ENCODE measurements at places on chromosomes 5 and 9. TPM values are rescaled to one million over a fixed set of nuclear protein-coding genes. Genes with fewer than 3 reads are reported as not detected.

- peak; percentile 83 for DNase-seq
These were observed 18.7 kb downstream of the ROPN1L start for GRCh38 chr5:10460252-10460906.

Gene SLC6A19
- not detected for total RNA-seq

GRCh38 chr9:71479621-71480020 is 288.7 kb downstream of the CEMIP2 start:
- DNase-seq: no peak

Gene TMC1
- 0.13 TPM for total RNA-seq

DNA sequence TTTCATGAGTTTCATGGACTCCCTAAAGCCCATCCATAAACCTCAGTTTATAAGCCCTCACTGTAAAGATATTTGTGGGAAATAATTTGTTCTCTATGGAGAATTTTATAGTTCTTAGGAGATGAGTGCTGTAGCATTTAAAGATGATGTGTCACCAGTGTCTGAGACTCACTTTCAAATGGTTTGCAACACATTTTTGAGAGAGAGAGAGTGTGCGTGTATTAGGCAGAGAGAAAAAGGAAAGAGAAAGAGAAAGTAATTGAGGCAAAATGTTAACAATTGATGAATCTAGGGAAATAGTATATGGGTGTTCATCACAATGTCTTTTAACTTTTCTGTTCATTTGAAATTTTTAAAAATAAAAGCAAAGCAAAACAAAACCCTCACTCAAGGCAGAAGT is 479.0 kb downstream of the ZSWIM6 start:
- no peak for DNase-seq

DNA sequence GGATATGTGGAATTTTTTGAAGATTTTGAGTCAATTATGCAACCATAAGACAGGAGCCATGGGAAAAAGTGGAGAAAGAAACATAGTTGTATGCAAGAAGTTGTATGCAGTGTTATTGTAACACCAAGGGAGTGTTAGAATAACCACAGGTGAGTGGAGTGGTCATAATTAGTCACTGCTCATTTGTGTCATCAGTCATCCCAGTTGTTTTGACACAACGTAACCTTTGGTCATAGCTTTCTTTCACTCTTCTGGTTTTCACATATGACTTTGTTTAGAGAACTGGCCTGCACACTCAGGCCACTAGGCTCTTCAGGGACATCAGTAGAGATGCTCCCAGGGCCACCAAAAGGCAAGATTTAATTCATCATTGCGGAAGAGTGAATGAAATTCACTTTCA is 158.7 kb upstream of the HMHB1 start:
- DNase-seq: no peak

DNA sequence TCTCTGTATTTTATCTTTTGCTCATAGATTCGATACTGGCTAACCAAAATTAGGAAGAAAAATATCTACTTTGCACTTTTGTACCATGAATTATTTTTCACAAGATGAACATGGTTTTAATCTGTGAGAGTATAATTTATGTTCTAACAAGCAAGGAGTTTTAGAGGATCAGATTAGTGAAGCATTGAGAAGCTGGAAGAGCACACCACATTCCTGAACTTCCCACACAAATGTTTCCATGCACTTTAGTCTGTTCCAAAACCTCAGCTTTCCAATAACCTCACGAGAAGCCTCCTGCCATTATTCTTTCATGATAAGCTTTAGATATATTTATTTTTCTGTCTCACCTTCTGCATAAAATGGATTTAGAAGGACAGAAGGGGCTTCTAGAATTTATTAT is 98.7 kb upstream of the MPDZ start:
- DNase-seq: no peak

- DNase-seq: no peak
These were observed 4.4 kb downstream of the IL31RA start for GRCh38 chr5:55855509-55855908.

GRCh38 chr5:180214870-180215770 is 6.1 kb upstream of the RASGEF1C start:
- DNase-seq: no peak

DNA sequence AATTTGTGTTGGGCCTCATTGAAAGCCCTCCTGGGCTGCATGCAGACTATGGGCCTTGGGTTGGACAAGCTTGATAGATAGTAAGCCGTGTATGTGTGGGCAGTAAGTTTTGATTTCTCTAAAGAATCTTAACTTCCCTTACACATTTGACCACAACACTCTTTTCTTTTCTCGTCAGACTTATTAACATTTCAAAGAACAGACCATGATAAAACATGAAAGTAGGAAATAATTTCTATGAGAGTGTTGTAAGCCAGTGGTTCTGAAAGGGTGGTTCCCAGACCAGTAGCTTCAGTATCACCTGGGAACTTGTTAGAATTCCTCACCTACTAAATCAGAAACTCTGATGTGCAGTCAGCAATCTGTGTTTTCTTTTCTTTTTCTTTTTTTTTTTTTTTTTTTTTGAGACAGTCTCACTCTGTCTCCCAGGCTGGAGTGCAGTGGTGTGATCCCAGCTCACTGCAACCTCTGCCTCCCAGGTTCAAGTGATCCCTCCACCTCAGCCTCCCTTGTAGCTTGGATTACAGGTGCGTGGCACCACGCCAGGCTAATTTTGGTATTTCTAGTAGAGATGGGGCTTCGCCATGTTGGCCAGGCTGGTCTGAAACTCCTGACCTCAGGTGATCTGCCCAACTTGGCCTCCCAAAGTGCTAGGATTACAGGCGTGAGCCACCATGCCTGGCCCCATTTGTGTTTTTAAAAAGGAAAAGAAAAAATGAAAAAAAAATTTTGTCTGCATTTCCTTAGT is 20.0 kb upstream of the GCNT1 start:
- no peak for DNase-seq

GRCh38 chr9:22033012-22033630 is 24.0 kb upstream of the CDKN2B start:
- DNase-seq: no peak

Gene REEP2
- 1.4 TPM for total RNA-seq

Gene PCDHGB7
- 9.5 TPM for total RNA-seq

Gene TUSC1
- total RNA-seq: 33.5 TPM

GRCh38 chr5:84478603-84479002 is 93.9 kb upstream of the EDIL3 start:
- no peak for DNase-seq

Gene OBP2B
- total RNA-seq: 13.0 TPM

Gene CDH6
- 1.0 TPM for total RNA-seq

Gene TMEM215
- not detected for total RNA-seq

DNA sequence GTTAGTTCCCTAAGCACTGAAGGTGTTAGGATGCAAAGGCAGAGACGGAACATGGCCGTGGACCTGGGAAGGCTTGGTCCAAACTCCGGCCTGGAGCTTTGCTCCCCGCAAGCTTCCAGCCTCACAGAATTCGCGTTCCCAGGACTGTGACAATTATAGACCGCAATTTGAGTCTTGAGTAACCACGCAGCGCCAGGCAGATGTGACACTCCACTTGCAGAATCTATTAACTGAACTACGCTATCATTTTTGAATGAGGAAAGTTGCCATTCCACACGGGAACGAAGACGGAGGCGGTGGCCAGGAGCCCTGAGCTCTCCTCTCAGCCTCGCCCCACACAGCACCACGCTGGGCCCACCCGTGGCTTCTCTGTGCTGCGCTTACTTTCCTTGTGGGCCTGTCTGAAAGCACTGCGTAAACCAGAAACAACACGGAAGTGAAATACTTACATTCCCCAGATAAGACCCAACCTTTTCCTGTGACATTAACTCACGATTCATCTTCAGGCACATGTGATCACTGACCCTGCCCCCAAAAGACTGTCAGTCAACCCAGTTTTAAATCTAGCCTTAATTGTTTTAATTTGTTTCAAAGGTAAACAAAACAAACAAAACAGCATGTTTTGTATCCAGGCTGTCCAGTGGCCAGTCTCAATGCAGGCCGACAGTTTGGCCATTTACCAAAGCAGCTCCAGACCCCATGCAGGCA is 16.1 kb upstream of the COL5A1 start:
- DNase-seq: no peak

Gene CRB2
- total RNA-seq: not detected

DNA sequence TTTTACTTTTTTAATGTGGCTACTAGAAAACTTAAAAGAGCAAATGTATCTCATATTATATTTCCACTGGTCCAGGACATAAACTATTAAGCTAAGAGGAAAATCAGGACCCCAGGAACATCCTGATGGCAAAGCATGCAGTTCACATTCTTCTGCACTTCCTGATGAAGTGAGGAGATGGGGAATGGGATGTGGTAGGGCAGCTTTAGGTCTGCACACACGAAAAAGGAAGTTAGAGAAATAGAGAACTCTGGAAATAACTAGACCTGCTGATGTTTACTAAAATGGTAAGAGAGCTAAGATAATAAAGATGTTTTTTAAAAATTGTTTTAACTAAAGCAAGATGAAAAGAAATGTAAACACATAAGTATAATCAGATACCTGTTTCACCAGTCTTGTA is 39.7 kb upstream of the NIPBL start:
- DNase-seq: no peak

Gene CDX1
- total RNA-seq: not detected

DNA sequence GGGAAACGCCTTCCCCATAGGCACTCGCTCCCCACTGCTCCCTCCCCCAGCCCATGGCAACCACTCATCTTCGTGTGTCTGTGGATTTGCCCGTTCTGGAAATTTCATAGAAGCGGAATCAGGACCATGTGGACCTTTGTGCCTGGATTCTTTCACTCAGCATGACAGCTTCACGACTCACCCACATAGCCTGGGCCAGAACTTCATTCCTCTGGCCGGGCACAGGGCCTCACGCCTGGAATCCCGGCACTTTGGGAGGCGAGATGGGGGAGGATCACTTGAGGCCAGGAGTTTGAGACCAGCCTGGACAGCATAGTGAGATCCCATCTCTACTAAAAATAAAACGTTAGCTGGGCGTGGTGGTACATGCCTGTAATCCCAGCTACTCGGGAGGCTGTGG is 12.1 kb upstream of the DIPK1B start:
- no peak for DNase-seq

GRCh38 chr5:163612358-163613149 is 107.1 kb downstream of the MAT2B start:
- DNase-seq: no peak

DNA sequence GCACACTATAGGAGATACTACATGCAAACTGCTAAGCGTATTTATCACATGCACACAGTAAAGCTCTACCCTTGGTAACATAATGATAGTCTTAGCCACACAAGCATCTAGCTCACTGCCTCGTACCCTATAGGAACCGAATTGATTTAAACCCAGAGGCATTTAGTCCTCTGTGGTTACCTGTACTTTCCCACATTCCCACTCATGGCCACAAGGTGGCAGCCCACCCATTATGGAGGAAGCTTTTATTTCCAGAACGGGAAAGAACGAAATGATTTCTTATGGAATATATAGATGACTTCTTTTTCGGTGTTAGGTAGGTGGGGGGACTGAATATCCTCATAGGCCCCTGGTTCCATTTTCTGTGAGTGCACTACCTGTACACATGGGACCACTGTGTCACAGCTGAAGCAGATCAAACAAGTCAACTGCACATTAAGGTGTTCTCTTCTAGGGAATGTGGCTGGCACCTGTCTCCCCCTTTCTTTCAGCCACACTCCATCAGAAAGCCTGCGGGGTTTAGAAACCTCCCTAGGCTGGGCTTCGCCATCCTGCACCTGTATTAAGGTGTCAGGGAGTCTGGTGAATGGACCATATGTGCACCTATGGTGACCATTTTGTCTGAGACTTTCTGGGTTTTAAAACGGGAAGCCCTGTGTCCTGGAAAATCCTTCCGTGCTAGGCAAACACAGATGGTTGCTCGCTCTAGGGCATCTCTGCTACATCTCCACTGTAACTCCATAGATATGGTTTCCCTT is 313.2 kb downstream of the SLIT3 start:
- peak; percentile 63 for DNase-seq

DNA sequence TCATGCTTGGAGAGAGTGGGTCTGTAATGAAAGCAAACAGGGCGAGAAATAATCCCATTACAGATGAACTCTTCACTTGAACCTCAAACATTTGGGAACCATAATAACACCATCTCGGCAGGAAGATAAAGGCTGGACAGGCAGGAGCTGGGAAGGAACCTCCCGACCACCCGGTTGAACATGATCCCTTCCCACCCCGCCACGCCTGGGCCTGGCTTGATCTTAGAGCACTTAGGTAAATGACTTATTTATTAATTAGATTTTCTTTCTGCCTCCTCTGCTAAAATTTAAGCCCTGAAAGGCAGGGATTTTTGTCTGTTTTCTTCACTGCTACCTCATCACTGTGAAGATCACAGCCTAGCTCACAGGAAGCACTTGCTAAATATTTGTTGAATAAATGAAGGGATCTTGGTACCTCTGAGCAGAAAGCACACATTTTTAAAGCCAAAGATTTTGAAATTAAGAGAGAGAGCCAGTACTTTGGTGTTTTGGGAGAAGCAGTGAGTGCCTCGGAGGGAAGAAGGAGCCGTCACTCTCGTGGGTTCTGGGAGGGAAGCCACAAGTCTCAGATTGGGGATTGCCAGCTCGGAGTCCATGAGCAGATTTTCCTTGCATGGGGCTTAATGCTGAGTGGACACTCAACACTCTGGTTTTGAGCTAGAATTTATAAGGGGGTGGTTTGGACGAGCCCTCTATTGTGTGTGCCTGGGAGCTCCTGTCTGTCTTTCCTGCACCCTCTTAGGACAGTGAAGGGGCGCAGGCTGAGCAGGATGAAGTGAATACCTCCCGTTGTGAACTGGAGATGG is 133.3 kb downstream of the MACROH2A1 start:
- no peak for DNase-seq

DNA sequence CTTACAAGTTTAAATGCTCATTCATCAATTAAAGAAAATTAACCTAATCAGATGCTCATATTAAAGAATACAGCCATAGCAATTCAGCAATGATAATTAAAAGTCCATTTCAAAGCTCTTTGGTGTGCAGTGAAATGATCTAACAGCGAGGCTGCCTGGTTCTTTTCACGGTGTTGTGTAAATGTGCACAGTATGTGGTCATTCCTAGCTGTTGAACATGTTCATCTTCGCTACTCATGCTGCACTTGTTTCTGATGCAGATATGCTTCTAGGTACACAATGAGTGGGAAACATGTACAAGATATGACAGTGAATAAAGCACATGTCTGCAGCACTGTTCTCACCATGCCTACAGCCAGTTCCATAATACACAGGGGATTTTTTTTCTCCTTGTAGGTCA is 163.5 kb downstream of the NR2F1-AS1 start:
- DNase-seq: no peak

DNA sequence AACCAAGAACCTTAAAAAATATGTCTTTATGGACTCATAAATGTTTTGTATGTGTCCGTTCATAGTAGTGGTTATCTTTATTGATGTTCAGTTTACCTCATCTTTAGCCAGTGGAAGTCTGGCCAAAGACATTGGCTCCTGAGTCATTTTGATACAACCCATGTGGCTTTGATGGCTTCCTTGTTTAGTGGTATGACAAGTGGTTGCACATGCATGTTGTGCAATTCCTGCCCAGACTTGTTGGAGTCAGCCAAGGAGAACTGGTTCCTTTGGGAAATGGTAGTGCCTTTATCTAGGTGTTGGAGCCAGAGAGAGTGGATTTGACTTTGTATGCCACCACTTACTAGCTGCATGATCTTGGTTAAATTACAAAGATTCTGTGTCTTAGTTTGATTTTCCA is 94.3 kb downstream of the RPS23 start:
- no peak for DNase-seq

Gene CCL21
- 3.5 TPM for total RNA-seq

GRCh38 chr9:13061390-13061789 is 218.1 kb downstream of the MPDZ start:
- no peak for DNase-seq
